Hematopoietic multipotent progenitor cell treated with erythropoietin and hydrocortisone succinate and interleukin-3 and kit ligand, for 8 days (in vitro differentiated cells): ENCODE measurements at places on chromosomes 4 and X.

- no peak for DNase-seq
Observed at GRCh38 chrX:148593987-148594386, 93.6 kb downstream of the AFF2 start.

DNA sequence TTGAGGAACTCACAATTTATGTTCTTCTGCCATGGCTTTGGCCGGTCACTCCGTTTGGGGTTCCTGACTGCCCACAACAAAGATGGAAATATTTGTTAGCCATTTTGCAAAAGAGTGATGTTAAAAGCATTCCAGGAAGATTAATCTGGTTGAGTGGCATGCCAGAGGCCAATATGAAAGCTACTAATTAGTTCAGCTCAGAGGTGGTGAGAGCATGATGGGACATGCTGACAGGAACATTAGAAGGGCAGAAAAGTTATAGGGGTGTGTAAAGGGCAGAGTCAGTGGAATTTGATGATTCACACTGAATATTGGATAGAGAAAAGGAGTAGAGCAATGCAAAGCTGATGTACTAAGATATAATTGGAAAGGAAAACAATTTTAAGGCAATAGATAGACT, 94.4 kb downstream of the TLL1 start:
- no peak for DNase-seq

DNA sequence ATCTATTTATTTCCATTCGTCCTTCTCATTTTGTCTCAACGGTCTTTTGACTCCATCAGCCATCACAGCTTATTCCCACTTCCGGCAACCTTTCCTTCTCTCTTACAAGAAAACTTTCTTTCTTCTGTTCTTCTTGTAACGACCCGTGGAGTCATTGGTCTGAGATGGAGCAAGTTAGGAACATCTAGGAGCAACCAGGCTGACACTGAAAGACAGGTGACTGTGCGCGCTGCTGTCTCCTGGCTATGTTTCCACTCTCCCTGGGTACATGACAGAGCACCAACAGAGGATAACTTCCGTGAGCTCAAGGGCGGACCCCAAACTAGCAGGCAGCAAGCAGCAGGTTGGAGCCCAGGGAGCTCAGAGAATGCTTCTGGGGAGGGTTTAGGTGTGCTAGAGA, 2.5 kb downstream of the FGF5 start:
- DNase-seq = no peak

DNA sequence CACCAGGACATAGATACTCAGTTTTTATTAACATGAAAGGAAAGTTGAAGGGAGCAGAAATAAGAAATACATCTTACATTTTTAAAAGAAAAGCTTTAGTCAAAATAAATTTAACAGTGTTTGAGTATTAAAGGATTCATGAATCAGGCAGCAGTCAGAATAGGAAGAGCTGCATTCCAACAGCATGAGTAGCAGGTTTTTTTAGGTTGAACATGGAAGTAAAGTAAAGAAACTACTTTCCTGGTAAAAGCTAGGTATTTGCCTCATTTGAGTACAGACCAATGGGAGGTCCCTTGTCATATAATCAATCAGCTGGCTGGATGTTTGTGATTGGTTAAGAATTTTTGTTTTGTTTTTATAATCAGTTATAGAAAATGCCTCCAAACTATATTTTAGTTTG, 645.9 kb upstream of the INTU start:
- DNase-seq = no peak

DNA sequence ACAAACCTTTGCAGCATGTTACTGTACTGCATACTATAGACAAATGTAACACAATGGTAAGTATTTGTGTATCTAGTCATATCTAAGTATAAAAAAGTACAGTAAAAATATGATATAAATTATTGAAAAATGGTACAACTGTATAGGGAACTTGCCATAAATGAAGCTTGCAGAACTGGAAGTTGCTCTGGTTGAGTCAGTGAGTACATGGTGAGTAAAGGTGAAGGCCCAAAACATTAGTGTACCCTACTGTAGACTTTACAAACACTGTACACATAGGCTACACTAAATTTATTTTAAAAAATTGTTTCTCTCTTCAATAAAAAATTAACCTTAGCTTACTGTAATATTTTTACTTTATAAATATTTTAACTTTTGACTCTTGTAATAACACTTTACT, 25.8 kb downstream of the SPIN3 start:
- no peak for DNase-seq

DNA sequence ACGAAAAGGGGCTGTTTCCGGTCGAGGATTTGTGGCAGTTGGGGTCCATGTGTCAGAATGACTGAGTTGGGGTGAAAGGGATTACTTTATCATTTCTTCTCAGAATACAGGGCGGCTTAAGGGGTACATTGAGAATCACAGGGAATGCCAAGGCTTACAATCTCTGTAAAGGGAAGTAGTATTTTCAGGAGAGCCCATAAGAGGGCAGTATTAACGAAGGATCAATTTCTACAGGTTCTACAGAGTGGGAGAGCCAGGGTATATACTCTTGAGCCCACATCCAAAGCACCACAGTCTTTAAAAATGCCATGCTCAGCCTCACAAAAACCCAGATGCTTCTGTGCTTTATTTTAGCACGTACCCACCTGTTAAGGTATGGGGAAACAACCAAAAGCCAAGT, 67.7 kb upstream of the ZXDA start:
- DNase-seq = no peak
